ENCODE measurements at places on chromosomes 3 and 15.

DNA sequence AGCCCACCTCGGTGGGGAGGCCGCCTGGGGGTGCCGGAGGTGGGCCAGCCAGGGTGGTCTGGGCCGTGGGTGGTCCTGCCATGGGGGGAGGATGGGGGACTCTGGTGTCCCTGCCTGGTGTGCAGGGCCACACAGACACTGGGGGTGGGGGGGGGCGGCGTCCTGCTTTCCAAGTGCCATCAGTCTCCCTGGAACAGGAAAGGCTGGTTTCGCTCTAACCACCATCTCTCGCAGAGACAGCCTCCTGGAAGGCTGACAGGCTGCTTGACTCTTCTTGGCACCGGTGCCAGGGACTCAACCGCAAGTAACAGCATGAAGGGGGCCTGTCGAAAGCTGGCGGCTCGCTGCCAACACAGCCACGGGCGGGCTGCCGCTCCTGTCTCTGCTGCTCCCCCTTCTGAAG is 40.3 kb downstream of the RGMA start:
- DNase-seq: no peak

DNA sequence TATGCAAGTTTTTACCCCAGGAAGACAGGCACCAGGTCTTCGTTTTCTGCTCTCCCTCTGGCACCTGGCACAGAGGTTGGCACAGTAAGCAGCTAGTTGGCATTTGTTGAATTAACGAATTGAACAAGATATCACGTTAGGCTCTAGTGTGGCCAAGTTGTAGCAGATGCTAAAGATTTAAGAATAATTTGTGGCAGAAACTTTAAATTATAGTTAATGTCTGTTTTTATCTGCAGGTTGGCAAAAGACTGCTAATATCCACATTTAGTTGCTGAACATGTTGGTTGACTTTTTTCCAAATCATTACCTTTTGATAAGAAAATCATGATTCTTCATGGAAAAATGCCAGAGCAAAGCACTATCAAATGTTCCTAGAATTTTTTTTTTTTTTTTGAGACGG is 8.1 kb downstream of the CHRNA5 start:
- no peak for DNase-seq

DNA sequence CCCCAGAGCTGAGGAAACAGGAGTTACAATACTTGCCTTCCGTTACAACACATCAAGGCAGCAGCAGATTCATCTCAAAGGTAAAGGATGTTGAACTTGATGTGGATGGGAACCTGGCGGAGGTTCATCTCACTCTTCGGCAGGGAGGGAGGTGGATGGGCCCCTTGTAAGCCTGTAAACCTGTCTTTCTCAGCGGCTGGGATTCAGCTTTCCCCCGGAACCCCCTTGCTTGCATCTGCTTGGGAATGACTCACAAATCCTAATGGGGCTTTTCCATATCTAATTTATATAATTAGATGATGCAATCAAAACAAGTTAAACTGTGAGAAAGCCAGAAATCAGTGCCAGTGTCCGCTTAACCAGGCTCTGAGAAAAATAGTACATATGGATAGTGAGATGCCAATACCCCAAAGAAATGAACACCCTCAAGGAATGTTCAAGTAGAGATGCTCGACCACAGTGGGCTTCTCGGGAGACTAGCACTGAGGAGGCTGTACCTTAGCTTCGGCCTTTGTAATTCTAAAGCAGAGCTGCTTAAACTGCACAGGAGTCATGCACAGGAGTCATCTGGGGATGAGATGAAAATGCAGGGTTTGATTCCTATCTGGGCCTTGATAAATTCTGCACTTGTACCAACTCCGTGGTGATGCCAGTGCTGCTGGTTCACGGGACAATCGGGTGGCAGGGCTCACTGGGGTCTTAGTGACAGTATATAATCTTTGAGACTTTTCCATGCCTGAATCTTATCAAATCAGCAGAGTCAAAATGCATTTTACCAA is 2.2 kb upstream of the FAM240A start:
- no peak for DNase-seq

GRCh38 chr3:148694116-148694515 is 3.6 kb upstream of the AGTR1 start:
- DNase-seq: no peak
